NT2/D1 (cell line): ENCODE measurements at places on chromosomes 2 and 18.
A peak's percentile ranks its signal among the peaks of the same experiment; 100 is the strongest.

DNA sequence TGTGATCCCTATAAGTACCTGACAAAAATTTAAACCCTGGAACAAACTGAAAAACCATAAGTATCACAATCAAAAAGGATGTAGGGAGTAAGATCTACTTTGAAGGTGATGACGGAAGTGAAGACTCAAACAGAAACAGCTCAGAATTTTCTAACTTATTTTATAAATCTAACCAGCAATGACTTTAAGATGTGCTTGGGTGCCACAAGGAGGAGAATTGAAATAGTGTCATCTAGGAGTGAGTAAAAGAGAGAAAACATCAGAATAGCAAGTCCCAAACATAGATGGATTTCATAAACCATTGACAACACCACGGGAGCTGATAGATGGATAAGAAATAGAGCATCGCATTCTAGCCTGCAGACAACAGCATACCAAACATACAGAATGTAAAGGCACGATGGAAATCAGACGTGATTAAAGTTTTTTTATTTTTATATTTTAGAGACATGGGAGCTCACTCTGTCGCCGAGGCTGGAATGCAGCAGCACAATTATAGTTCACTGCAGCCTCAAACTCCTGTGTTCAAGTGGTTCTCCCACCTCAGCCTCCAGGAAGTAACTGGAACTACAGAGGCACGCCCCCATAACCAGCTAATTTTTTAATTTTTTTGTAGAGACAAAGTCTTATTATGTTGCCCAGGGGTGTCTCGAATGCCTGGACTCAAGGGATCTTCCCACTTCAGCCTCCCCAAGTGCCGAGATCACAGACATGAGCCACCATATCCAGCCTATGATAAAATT, 36.9 kb downstream of the MAP3K19 start:
- no peak for DNase-seq

DNA sequence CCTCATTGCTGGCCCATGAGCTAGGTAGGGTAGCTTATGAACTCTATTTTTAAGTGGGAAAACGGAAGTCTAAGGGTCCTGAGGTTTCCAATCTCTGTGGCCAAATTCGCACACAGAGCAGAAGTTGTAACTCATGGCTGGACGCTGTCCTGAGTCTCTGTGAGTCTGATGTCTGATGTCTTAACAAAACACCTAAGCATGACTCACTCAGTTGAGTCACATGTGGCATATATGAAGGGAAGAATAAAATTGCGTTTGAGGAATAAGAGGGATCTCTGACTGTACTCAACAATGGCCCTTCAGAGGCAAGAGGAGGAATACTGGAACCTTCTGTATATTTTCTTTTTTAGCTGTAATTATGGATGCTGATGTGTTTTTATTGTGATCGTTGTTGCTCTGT, 569.7 kb downstream of the RIT2 start:
- no peak for DNase-seq

DNA sequence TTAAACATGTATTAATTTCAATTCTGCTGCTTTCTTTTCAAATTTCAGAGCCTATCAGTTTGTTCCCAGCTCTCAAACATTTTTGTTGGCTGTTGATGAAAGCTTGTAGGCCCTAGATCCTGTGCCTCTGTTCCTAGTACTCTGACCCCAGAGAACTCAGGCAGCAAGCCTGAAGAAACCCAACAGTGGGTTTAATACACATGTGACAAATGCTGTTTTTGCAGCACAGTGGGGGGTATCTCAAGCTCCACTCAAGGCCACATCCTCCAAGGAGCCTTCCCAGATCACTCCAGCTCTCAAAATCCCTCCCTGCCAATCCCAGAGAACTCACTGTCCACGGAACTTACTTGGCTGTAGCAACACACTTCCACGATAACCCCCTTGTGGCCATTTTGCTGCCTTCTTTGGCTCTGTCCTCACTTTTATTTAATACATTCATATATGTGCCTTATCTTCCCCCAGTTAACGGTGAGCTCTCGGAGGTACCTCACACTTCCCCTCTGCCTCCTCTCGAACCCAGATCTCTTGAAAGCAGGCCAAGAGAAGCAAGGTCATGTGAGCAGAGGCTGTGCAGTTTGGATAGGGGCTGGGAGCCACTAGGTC, 122.4 kb downstream of the TNS1 start:
- no peak for DNase-seq

DNA sequence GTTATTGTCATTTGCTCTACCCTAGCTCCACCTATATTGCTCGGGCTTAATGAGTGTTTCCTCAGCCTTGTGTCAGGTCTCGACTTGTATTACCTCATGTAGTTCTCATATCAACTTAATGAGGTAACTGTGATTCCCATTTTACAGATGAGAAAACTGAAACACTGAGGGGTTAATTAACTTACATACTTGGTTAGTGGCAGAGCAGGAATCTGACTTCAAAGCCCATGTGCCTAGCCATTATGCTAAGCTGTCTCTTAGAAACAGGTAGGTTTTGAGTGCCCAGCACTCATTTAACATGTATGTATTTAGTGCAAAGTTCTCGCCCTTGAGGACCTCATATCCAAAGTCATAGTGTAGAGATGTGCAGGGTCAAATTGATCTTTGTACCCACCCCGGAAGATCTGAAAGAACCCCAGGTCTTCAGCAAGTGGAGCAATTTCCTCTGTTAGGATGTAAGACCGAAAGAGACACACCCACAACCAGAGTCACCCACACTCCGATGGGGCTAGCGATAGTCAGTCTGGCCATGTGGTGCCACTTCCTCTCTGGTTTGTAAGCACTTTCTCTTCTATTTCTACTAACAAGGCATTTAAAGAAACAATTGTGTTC, 121.0 kb upstream of the SLC39A10 start:
- no peak for DNase-seq

DNA sequence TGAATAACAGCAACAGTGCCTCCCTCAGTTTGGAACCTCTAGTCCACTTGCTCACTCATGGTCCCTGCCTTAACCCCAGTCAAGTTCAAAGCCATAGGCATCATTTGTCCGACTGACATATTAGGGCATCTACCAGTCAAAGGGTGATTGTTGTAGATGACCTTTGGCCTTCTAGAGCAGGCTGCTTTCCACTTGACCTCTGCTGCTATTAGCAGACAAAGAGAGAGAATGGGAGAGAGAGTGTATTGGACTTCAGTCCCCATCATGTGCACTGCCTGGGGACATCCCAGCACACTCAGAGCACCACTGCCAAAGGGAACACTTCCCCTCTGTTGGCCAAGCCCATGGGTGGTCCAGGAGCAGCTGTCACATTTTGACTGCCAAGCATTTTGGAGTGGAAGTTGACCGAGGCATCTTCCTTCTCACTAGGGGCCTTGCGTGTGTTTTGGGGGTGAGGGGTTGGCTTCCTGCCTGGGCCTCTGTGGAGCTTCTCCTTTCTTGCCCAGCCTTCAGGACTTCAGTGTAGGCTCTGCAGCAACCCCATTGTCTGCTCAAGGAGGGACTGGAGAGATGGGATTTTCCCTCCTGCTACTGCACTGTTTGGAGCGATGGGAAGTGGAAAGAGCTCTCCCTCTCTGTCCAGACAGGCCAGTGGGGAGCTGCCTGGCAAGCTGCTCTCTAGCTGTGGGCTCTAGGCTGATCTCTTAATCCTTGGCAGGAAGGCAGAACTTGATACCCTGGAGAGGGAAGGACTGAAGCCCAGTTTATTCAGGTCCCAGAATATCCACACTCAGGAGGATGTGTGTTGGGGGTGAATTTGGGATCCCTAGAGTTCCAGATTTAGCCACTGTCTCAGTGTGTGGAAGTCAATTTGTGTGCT, 68.1 kb downstream of the TMEM247 start:
- DNase-seq = no peak

GRCh38 chr2:160349306-160349705, 144.3 kb downstream of the RBMS1 start:
- no peak for DNase-seq

- no peak for DNase-seq
These were observed 2087.6 kb upstream of the CELF4 start for GRCh38 chr18:39653221-39653620.

DNA sequence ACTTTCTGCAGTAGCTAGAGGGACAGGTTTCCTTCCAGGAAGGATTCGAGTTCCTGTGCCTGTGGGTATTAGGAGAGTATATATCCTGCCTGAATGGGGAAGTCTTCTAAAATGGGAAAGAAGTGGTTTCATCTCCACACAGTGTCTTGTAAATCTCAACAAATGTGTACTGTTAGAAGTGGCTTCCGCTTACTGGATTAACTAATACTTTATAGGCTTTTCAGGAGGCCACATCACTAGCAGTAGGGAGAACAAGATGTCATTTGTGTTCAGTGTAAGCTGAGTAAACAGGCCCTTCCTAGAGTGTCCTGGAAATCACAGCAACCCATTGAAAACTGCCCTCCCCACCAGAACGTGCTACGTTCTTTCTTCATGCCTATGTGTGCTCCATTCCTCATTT, 12.5 kb upstream of the POLR1B start:
- no peak for DNase-seq

DNA sequence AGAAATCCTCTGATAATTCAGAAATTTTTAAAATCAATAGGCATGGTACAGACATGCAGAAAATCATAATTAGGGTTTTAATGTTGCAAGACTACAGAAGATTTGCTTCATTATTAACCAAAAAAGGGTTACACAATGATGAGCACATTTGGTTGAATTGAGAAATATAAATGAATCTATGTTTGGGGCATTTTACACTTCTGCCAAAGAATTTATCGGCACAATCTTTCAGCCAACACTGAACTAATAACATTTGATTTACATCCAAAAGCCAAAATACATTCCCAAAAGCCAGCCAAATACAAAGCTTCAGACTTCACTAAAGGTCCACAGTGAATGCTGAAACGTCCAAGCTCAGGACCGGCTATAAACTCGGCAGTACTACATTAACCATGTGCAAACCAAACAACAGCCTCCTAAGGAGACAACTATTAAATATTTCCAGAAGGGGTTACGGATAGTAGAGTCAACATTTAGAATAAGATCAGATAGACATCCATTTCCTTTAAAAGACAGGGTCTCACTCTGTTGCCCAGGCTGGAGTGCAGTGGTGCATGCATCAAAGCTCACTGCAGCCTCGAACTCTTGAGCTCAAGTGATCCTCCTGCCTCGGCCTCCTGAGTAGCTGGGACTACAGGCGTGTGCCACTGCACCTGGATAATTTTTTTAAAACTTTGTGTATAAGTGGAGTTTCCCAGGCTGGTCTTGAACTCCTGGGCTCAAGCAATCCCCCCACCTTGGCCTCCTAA, 29.4 kb downstream of the SPRED2 start:
- DNase-seq = no peak

DNA sequence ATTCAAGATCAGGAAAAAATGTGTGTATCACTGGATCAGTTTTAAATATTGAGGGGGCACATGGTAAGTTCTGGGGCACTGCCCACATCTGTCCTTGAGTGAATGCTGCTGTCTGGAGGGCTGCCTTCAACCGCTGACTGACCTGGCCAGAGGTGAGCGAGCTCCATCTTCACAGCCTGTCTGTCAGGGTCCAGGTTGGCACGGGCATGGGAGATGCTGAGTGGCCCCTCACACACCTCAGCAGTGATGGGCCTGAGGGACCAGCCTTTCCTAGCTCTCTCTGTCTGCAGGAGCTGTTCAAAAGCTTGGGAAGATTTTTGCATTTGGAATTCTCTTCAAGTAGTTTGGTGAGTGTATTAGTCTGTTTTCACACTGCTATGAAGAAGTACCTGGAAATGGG, 114.8 kb upstream of the ALKAL2 start:
- no peak for DNase-seq

GRCh38 chr2:3307901-3308300, 69.7 kb downstream of the EIPR1 start:
- DNase-seq = no peak

GRCh38 chr2:169824373-169825333, at the start of gene METTL5:
TSS of gene METTL5 (minus strand) at chr2:169824905. CDS start at chr2:169824597, 308 bp downstream.
- peak; percentile 81 for DNase-seq

GRCh38 chr2:8118940-8119781, 562.7 kb upstream of the ID2 start:
- DNase-seq = no peak

GRCh38 chr2:69888451-69888850, 5.3 kb upstream of the SNRNP27 start:
- DNase-seq = no peak

DNA sequence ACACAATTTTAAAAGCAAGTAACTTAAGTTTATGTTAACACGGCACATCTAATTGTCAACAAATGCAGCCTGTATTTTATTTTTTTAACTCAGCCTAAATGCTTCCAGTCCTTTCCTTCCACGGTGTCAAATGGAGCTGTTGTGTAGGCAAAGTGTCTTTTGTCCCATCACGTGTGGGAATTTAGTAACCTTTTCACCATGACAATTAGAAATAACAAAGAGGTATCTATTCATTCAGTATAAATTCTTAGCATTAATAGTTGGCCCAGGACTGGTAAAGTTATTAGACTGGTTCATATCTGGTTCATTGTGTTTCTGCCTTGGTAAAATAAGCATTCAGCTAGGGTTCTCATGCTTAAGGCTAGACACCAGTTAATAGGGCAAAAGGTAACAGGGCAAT, 47.9 kb downstream of the FRZB start:
- no peak for DNase-seq

DNA sequence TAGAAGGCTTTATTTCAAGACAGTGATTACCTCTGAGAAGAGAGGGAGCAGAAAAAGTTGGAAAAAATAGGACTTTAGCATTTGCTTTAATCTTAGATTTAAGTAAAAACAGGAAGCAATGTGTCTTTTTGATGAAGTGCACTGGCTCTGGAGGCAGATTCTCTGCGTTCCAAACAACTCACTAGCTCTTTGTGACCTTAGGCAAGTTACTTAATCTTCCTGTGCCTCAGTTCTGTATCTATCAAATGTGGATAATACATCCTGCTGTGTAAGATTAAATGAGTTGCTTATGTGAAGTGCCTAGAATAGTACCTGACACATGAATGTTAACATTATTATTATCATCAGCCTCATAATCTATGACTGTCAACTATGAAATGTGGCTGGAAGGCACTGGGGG, 42.3 kb downstream of the RPRD1A start:
- no peak for DNase-seq

GRCh38 chr2:218444692-218445357, 25.9 kb downstream of the VIL1 start:
- no peak for DNase-seq

GRCh38 chr2:170340693-170341068, 162.7 kb downstream of the MYO3B start:
- no peak for DNase-seq

DNA sequence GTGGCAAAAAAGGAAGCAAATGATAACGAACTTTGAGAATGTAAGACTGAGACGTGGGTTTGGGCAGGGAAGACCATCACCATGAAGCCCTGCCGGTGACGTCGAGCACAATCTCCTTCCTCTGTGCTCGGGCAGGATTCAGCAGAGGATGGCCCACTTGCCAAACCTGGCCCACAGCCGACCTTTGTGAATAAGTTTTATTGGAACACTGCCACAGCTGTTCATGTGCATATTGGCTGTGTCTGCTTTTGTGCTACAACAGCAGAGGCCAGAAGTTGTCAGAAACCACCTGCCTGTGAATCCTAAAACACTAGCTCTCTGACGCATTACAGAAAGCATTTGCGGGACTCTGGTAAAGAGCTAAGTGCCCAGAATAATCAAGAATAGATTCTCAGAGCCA, 223.9 kb downstream of the MYT1L start:
- no peak for DNase-seq

- DNase-seq = no peak
These were observed 176.6 kb upstream of the KLHL29 start for GRCh38 chr2:23208339-23208738.

GRCh38 chr2:44139741-44140140, 28.9 kb upstream of the PPM1B start:
- no peak for DNase-seq
